ENCODE measurements at places on chromosomes 5 and 9. TPM values are rescaled to one million over a fixed set of nuclear protein-coding genes. Genes with fewer than 3 reads are reported as not detected.

- no peak for DNase-seq
Measured at GRCh38 chr9:117414906-117415331, at the start of gene ASTN2. TSS of gene ASTN2 (minus strand) at chr9:117415057. CDS start at chr9:117414938, 119 bp downstream.

WNT8A gene
- total RNA-seq, result not detected

DNA sequence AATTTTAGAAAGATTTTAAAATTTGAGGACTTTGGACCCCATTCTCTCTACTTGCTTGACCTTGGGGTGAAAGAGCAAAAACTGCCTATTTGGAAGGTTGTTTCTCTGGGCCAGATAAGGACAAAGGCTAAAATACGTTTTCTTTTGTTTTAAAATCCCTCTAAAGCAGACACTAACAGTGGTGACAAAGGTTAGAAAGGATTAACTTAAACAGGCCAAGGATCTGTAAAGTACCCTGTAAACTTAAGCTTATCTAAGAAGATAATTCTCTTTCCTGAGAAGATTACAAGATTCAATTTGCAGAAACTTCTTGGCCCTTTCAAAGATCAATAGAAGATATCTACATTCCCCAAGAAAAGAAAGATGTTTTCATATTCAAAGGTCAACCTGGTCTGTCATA, 12.1 kb downstream of the TRPM6 start:
- no peak for DNase-seq

- DNase-seq, result no peak
Measured at GRCh38 chr5:139925650-139926640, 117.2 kb downstream of the NRG2 start.

SKIC3 gene
- total RNA-seq, result 81.0 TPM

GRCh38 chr5:74296685-74297408, 343.7 kb downstream of the ENC1 start:
- no peak for DNase-seq

- DNase-seq, result no peak
Measured at GRCh38 chr5:78776637-78777036, 128.1 kb upstream of the LHFPL2 start.

GRCh38 chr5:5436203-5436760, 13.8 kb downstream of the ICE1 start:
- DNase-seq, result no peak

GRCh38 chr5:40507095-40507494, 172.6 kb upstream of the PTGER4 start:
- DNase-seq, result no peak

GRCh38 chr9:93126825-93127368, 7.2 kb downstream of the NINJ1 start:
- DNase-seq, result peak; percentile 86

CNTFR gene
- total RNA-seq, result 3.0 TPM

- DNase-seq, result no peak
Measured at GRCh38 chr5:167226386-167226785, 1065.1 kb upstream of the WWC1 start.

FUT7 gene
- total RNA-seq, result 1.3 TPM

DNA sequence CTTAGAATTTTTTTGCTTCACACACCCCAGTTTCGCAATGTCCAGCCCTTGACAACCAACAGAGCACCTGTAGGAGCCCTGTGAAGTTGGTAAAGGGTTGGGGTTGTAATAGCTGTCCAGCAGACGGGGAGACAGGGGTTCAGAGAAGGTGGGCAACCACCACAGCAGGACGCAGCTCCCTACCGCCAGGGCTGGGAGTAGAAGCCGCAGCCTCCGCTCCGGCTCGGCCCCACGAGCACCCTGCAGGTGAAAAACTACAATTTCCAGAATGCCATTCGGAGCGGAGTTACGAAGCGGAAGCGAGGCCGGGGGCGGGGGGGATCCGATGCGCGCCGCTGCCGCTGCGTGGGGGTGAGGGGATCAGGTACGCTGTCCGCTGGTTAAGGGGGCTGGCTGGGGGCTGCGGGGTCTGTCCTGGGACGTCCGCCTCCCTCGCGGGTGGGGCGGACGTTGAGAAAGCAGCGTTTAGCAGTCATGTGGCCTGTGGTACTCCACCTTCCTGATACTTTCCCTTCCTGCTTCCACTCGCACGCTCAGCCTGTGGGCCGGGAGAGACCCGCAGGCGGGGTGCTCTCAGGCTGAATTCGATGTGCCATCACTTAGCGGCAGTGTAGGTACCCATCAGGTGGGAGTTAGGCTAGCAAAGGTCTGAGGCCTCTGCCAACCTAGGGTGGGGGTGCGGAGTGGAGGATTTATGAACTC, at the start of gene TRMT10B:
Gene TRMT10B, plus strand, starts transcription at position 317 of the 702 bp plus-strand sequence. CDS start 8,127 bp downstream, outside the sequence.
- DNase-seq, result peak; percentile 75

DNA sequence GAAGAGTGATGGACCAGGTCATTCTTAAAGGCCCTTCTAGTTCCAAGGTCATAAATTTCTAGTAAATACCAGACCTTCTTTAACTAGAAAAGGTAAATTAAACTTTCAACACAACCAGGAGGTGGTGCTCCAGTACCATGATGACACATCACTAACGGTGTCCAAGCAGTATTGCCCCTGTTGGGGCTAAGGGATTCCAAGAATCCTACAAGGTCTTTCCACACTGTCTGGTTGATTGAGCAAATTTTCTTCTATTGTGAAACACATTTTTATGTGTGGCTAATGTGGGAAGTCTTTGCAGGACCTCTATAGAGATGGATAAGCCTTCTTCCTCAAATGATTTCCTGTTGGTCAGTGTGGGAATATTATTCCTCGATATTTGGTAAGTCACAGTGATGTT, 459.6 kb upstream of the PAPPA start:
- DNase-seq, result no peak

GRCh38 chr5:108101130-108101529, 280.8 kb downstream of the FBXL17 start:
- no peak for DNase-seq

GARIN3 gene
- not detected for total RNA-seq

DNA sequence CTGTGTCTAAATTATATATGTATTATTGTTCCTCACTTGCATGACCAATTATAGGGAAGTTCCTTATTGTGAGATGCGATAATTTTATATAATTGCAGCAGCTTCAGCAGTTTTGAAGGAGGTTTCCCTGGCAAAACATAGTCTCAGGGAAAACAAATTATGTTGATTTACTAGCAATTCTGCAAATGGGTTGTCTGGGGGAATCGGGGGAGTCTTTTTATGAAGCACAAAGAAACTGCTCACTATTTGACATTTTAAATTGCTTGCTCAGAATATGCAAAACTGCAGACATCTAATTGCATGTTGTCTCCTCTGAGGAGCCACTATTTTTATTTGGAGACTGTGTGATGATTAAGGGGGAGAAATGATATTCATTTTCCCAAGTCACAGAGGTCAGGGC, 361.6 kb downstream of the YTHDC2 start:
- DNase-seq, result no peak

DNA sequence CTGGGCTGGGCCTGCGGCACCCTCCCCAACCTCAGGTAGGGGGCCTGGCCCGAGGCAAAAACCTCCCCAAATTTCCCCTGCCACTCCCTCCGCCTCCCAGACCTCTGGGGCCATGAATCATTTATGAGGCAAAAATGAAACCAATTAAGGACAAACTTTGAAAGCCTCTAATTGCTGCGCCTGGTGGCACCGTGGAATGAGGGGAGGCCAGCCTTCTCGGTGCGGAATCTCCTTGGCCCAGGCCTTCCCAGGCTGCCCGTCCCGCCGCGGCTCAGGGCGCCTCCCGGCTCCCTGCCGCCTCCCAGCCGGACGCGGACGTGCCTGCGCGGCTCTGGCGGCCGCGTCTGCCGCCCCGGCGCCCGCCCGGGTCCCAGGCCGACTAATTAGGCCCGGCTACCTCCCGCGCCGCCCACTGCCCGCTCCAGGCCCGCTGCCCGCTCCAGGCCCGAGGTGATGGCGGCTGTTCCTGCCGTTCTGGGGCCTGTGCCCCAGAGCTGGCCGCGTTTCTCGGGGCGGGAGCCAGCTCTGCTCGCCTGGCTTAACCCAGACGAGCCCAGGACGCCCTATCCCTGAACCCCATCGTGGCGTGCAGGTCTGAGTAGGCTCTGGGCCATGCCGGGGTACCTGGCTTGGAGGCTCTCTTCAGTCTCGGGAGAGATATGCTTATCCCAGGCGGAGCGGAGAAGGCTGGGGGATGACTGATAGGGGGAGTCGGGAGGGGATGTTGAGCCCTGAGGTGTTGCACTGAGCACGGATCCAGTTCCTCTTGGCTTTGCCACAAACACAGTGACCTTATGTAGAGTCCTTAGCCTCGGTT, 20.1 kb downstream of the CXXC5 start:
- DNase-seq, result no peak

MAP3K1 gene
- 7.2 TPM for total RNA-seq

- no peak for DNase-seq
Measured at GRCh38 chr9:28051559-28052503, 478.6 kb upstream of the C9orf72 start.

DNA sequence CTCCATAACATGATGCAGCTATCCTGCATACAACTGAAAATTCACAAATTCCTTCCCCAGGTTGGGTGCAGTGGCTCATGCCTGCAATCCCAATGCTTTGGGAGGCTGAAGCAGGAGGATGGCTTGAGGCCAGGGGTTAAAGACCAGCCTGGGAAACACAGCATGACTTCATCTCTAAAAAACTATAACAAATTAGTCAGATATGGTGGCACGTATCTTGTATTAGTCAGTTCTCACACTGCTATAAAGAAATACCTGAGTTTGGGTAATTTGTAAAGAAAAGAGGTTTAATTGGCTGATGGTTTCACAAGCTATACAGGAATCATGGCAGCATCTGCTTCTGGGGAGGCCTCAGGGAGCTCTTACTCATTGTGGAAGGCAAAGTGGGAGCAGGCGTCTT, 56.4 kb upstream of the DAPK1 start:
- no peak for DNase-seq

DNA sequence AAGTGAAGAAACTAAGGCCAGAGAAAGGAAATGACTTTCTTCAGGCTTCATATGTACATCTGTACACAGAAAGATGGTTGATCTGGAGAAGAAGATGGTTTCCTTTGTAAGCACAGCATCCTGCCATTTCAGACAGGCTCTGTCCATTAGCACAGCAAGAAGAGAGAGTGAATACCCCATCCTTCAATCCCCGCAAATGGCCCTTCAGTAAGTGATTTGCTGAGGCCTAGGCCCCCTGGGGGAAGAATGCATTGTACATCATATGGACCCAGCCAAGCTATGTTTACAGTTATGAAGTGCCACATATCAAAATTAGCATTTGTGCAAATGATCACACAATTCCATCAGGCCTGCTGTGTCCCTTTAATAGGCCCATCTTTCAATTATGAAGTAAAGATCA, 657.4 kb downstream of the BRINP1 start:
- no peak for DNase-seq

GRCh38 chr9:110101531-110102161, 106.3 kb downstream of the C9orf152 start:
- no peak for DNase-seq

DNA sequence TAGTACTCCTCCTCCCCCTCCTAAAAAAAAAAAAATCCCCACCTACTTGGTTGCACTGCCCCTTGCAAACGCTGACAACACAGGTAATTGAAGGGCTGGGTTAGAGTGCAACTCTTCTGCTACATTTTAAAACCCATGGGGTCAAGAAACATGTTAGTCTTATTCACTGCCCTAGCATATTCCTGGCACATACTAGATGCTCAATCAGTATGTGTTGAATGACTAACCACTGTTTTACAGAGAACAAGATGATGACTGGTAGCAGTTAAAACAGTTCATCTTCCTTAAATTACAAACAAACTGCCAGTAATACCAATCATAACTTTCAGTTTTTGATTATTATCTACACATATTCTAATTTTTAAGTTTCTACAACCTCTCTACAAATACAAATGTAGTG, 124.4 kb downstream of the NFIB start:
- no peak for DNase-seq

GFI1B gene
- total RNA-seq, result not detected

DNA sequence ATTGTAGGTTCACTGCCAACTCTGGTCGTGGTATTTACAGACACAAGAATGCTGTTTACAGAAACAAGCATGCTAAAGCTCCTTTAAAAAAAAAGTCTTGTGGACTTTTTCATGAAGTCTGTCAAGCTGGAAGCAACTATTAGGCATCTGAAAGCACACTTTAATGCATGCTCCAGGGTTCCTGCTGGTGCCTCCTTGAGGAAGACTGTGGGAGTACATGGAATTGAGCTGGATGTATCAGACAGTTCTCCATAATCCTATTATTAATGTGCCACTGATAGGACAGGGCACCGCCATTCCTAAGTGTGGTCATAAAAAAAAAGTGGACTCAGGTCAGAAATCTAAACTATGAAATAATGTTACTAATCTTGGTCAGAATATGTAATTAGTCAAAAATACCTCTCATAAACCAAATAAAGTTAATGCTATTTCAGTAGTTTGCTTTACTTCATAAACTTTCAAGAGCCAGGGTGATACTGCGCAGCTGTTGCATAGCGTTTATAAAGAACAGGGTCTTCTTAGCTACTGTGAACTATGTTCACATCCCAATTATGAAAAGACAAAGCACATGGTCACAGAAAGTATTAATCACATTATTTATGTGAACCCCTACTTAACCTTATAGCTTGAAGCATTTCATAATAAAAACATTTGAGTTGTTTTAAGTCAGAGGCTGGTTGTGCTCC, 390.8 kb upstream of the PTGER4 start:
- DNase-seq, result no peak

DNA sequence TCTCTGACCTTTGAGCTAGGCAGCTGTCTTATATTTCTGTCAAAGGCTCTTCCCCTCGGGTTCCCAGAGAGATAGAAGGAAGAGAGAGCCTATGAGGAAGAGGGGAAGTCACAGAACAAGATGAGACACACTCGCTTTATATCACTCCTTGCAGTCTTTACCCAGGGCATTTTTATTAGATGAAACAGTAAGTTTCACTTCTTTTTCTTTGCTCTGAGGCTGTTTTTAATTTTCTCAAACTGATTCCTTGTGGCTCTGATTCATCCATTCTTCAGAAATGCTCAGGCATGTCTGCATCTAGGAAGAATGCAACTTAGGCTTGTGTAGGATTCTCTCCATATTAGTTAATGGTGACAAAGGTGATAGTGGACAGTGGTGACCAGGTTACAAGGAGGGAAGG, 132.9 kb upstream of the CHD1 start:
- DNase-seq, result no peak

TMEM215 gene
- total RNA-seq, result not detected

- DNase-seq, result no peak
Measured at GRCh38 chr9:83327750-83328622, 210.2 kb downstream of the FRMD3 start.

- DNase-seq, result no peak
Measured at GRCh38 chr5:54639621-54640020, 122.1 kb downstream of the SNX18 start.

- DNase-seq, result no peak
Measured at GRCh38 chr9:6827439-6828145, 69.8 kb downstream of the KDM4C start.

DNA sequence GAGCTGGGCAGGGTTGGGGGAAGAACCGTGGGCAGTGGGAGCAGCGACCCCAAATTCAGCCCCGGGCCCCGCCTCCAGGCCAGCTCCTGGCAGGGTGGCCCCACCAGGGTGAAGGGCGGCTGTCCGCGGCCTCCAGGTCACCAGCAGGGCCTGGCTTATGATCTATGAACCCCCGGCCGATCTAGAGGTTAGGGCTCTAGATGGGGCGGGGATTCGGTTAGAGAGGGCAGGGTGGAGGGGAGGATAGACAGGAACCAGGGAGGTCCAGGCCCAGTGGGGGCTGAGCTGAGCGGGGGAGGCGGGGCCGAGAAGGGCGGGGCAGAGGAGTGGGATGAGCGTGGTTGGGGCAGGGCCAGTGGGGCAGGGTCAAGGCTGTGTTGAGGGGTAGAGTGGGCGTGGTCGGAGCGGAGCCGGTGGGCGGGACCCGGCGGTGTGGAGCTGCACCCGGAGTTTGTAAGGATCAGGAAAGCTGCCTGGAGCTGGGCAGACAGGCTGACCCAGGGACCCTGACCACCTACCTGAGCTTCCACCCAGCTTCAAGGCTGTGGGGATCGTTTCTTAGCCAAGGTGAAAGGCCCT, 29.3 kb upstream of the OBP2B start:
- peak; percentile 89 for DNase-seq
